ENCODE measurements at places on chromosomes 3 and 15. TPM values are rescaled to one million over a fixed set of nuclear protein-coding genes. Genes with fewer than 3 reads are reported as not detected.

The SENP2 gene
- 40.6 TPM for total RNA-seq

The RBPMS2 gene
- total RNA-seq, result under 0.01 TPM

The SETD5 gene
- total RNA-seq, result 61.9 TPM

The KLHL25 gene
- total RNA-seq, result 5.0 TPM

The GRK7 gene
- under 0.01 TPM for total RNA-seq

Data from uterine smooth muscle cell (primary cell).